NCI-H1105 treated with DMSO at 0.1 percent for 48 hours (cell line): ENCODE measurements at places on chromosomes 6 and 20.

GRCh38 chr6:136582711-136583471 lies 32.7 kb upstream of the MAP7 start:
- peak; percentile 40 for DNase-seq

GRCh38 chr20:32982617-32983458 lies 21.4 kb downstream of the SUN5 start:
- peak; percentile 28 for DNase-seq

GRCh38 chr20:24833592-24833991 lies 115.5 kb upstream of the CST7 start:
- no peak for DNase-seq

DNA sequence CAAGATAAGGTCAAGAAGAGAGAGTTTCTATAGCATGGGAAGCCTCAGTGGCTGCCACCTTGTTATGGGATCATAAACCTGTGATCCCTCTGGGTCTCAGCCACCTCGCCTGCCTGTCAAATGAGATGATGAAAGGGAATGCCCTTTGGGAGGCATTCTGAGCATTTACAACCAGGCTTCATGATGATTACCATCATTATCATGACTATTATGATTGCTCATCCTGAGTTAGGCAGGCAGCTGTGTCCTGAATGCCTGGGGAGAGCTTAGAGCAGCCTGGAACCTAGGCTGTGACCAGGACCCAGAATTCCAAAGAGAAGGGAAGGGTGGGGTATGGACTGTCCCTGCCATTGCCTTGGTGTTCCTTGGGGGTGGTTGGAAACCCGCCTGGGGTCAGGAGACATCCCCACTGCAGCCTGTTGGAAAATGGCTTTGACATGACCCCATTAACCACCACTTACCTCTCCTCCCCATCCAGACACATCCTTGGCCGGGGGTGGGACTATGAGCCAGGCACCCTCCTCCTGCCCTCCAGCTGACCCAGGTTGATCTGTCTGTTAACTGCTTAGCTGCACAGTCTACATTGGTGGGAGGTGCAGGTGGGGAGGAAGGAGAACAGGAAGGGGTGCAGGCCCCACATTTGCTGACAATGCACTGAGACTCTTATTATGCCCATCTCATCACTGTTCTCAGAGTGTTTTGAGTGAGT lies 51.9 kb downstream of the LRFN2 start:
- no peak for DNase-seq

- no peak for DNase-seq
Measured at GRCh38 chr20:4234128-4234527, 218.8 kb upstream of the RNF24 start.

GRCh38 chr6:75530696-75531095 lies 37.1 kb upstream of the FILIP1 start:
- no peak for DNase-seq

- DNase-seq = no peak
Measured at GRCh38 chr6:9523462-9523861, 891.4 kb downstream of the TFAP2A start.

DNA sequence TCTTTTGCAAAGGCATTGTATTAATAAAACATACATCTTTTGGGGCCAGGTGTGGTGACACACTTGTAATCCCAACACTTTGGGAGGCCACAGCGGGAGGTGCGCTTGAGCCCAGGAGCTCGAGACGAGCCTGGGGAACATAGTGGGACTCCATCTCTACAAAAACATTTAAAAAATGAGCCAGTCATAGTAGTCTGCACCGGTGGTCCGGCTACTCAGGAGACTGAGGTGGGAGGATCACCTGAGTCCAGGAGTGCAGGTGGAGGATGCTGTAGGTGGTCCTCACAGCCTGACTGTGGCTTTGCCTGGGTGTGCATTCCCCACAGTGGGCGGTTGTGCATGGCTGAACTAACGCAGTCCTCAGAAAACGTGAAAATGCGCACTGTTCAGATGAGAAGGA lies 162.5 kb downstream of the DLL1 start:
- DNase-seq = no peak

DNA sequence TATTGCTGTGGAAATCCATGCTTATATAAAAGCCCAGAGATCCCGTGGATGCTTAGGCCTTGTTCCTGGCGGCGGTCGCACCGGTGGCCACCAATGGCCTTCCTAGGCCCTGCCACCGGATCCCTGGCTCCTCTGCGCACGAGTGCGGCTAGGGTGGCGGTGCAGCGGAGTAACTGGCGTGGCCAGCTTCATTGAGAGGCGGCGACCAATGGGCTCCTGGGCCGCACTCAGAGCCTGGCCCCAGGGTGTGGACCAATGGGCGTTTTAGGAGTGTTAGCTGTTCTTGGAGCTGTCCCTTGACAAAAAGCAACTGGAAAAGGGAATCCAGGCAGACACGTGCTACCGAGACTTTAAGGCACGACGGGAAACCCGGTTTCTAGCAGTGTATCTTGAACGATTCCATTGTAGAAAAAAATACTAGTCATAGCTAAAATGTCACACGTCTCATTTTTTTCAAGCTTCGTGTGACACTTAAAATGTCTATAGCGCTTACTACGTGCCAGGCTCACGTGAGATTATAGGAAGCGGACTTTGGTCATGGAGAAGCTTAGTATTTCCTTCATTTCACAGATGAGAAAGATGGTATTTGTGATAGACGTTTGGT lies 1.7 kb downstream of the AMD1 start:
- DNase-seq = peak; percentile 79

DNA sequence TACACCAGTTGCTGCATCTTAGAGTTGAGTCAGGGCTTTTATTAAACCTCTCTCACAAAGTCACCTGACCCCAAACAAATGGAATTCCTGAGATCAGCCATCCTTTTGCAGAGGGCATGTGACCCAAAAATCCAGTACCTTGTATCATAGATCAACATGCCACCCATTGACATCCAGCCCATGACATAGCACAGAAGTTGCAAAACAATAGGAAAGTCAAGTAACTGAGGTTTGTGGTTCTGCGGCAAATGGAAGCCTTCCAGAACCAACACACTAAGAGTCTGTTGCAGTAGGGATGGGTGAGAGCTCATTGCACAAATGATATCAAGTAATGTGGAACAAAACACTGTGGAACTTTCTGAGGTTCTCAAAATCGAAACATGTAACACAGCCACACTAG lies 111.2 kb downstream of the PDE7B start:
- no peak for DNase-seq

DNA sequence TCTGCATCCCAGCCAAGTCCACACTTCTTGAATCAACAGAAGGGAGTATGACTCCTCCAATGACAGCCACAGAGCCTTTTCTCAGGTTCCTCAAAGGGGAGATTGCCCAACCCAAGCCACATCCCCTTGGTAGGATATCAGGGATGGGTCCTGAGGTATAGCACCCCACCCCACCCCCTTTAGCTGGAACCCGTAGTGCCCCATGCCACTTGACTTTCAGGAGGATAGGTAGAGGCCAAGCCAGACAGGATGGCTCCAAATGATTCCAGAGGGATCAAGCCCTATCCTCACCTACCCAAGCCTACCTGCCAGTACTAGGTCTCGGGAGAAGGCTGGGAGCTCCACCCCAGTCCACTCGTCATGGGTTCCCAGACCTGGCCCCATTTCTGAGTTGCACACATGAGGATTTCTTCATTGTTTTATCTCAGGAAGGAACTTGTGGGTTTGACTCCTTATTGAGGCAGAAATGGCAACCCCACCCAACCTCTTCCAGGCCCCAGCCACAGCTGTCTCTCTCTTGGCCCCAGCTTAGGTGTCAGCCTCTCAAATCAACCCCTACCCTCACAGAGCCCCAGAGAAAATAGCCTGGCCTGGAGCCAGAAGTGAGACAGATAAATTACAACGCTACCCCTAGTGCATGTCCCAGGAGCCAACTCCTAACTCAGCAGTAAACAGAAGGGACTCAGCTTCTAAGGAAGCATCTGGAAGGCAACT lies 3.6 kb downstream of the CCND3 start:
- no peak for DNase-seq

- no peak for DNase-seq
Measured at GRCh38 chr20:10676518-10676917, 2.7 kb upstream of the JAG1 start.

DNA sequence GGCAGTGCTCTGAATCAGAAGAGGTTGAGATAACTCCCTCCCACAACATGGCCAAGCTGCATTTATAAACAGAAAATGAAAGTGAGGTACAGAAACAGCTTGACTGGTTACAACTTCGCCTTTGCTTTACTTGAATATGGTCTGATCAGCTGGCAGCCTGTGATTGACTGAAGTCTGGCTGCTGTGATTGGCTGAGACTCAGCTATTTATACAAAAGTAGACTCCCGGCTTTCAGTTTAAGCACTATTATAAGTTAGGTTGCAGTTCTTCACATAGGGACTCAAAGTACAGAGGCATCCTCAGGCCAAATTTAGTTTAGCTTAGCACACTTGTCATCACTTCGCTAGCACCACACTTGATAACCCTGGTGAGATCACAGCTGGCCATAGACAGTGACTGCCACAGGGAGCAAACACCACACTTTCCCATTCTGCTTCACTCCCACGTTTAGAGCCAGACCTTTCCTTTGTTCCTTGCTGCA lies 362.6 kb downstream of the EPM2A start:
- DNase-seq = no peak

- no peak for DNase-seq
Measured at GRCh38 chr6:40528051-40528450, 59.1 kb downstream of the LRFN2 start.

- DNase-seq = no peak
Measured at GRCh38 chr20:19713822-19714578, 44.1 kb upstream of the RIN2 start.

DNA sequence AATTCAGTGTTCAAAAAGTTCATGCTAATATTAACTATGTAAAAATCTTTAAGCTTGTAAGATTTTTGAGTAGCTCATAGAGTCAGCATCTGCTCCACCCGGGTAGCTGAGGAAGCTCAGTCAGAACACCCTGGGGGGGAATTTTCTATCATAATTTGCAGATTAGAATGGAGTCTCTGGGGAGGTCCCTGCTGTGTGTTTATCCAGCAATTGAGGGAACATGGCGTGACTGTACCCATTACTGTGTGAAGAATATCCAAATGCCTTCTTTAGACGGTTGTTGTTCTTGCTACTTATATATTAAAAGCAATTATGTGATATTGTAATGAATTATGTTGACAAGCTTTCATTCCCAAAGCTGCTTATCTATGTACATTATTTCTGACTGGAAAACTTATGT lies 64.8 kb downstream of the AIG1 start:
- DNase-seq = no peak

GRCh38 chr6:126909493-126909892 lies 209.0 kb upstream of the RSPO3 start:
- no peak for DNase-seq

GRCh38 chr6:161744211-161745067 lies 470.6 kb upstream of the AGPAT4 start:
- no peak for DNase-seq

DNA sequence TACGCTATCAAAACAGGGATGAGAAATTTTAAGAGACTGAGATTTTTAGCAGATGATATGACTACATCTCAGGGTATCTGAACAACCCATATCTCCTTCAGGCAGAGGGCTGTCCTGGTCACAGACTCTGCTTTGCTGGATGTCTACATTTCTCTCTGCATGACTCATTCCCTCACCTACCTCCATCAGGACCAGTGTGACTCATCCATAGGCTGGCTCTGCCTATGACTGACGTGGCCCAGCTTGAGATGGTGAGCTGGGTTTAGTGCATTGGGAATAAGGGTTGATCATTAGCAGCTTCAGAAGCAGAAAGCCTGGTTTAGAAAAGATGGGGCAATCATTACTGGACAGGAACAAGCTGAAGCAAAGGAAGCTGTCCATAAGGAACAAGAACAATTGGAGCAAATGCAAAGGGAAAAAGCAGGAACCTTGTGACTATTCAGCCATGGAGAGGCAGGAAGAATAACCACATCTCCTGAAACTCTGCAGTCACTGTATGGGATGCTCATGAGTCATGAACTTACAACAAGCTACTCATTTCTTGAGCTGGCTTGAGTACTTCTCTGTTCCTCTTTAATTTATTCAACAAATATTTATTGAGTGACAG lies 86.4 kb upstream of the CBLN4 start:
- DNase-seq = no peak

DNA sequence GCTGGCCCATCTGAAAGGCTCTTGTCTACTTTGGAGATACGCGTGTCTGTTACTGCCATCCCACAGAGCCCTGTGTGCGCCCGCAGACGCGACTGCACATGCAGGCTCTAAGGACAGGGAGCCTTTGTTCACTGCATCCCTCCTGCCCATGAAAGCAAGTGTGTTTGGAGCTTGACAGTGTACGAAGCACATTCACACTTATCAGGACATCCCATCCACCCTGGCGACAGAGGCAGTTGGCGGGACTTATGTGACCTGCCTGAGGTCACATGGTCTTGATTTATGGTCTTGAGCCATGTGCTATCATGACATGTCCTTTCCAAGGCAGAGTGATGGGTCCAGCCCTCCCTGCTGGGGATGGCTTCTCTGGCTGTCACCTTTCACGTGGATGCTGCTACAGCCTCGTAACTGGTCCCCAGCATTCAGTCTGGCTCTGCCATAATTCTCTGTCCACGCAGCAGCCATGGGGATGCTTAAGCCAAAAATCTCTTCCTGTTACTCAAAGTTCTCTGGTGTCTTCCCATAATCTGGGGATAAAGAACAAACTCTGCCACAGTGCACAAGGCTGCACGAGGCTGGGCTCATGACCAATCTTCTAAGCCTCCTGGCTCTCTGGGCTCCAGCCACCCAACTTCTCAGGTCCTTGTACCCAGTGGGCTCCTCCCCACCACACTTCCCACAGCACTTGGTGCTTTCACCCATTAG lies 36.3 kb upstream of the FAM83D start:
- DNase-seq = no peak

DNA sequence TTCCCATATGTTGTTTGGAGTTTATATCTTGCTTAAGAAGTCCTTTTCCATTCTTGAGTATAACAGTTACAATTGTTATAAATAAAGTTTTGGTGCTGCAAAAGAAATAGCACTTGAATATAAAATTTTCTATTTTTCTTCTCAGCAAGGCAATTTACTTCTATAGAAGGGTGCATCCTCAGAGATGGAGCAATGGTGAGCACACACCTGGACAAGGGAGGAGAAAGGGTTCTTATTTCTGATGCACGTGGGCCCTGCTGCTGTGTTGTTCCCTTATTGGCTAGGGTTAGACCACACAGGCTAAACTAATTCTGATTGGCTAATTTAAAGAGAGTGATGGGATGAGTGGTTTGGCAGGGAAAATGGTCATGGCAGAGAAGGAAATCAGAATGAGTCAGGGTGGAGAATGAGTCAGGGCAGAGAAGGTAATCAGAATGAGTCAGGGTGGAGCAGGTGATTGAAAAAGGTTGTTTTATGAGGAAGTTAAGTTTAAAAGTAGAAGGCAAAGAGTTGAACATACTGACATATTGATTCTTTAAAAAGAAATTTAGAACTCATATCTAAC lies 38.0 kb downstream of the CST8 start:
- DNase-seq = no peak

GRCh38 chr6:170039156-170040114 lies 251.4 kb downstream of the DLL1 start:
- DNase-seq = no peak

DNA sequence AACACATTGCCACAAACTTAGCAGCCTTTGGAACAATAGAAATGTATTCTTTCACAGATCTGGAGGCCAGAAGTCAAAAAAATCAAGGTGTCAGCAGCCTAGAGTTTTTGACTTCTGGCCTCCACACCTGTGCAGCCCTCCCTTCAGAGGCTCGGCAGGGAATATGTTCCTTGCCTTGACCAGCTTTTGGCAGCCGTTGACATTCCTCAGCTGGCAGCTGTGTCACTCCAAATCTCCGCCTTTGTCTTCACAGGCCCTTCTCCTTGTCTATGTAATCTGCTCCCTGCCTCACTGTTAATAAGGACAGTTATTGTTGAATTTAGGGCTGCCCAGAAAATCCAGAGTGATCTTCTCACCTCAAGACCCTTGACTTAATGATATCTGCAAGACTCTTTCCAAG lies 17.2 kb upstream of the AHI1 start:
- DNase-seq = no peak

- no peak for DNase-seq
Measured at GRCh38 chr6:124830506-124830905, 131.7 kb upstream of the RNF217 start.
